Posterior vena cava (tissue), 2 donors: ENCODE measurements at places on chromosomes 1 and 21. TPM values are rescaled to one million over a fixed set of nuclear protein-coding genes. Genes with fewer than 3 reads are reported as not detected.

- peak; percentile 86 for DNase-seq
Measured at GRCh38 chr1:64744492-64745180, at the start of gene RAVER2. Gene RAVER2, plus strand, starts transcription at chr1:64745075. Its CDS starts 98 bp downstream, at chr1:64745173.

DNA sequence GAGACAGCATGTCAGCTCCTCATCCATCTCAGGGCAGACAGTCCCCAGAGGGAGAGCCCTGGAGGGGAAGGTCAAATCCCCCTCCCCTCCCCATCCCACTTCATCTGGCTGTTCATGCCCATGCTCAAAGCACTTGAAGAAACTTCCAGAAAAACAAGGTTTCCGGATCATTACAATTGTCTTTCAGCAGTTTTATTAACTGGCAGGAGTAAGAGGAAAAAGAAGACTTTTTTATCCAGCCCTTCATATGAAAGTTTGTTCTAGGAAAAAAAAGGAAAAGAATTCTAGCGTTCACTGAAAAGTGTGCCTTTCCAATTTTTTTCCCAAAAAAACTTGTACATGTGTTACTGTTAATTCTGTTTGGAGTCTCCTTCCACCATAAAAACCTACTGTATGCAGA, 145.7 kb upstream of the TIAM1 start:
- DNase-seq, result peak; percentile 8

DNA sequence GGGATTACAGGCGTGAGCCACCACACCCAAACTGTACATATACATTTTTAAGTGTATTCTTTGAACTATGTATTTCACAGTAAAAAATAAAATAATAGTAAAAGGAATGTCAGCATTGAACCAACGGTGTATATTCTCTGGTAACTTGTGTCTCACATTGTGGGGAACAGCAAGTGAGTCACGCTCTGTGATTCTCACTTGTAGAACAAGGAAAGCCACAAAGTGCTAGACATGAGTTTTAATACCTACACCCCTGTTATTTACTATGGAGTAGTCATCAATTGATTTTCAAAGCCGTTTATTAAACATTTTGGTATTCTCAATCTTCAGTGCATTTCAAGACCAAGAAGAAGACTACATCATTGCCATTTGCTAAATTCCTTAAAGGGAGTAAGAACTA, 197.2 kb downstream of the GPATCH2 start:
- no peak for DNase-seq

- no peak for DNase-seq
Measured at GRCh38 chr1:156437037-156437867, 63.3 kb downstream of the MEF2D start.

DNA sequence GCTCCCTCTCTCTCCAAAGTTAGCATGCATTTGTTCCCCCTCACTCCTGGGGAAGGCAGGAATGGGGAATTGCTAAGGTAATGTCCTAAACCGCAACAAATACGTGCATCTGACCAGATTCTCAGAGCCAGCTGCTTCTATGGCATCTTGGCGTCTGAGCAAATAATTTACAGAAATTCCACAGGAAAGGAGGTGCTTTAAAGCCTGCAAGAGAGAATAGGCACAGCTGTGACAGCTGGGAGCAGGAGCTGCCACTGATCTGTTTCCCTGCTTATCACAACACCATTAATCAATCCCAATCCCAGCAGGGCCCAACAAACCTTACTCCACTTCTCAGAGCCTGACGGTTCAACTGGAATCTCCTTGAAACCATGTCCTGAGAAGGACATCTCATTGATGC, 83.5 kb upstream of the ZNF281 start:
- DNase-seq, result no peak

- no peak for DNase-seq
Measured at GRCh38 chr1:14815175-14815877, 216.8 kb downstream of the KAZN start.

BTBD19 gene
- total RNA-seq, result 22.2 TPM

IRF6 gene
- total RNA-seq, result 2.7 TPM

LHX8 gene
- not detected for total RNA-seq

ADGRB2 gene
- 3.8 TPM for total RNA-seq

CDK11B gene
- total RNA-seq, result 19.4 TPM

ANKRD35 gene
- 5.0 TPM for total RNA-seq
